ENCODE measurements at places on chromosomes 5 and 9.

DNA sequence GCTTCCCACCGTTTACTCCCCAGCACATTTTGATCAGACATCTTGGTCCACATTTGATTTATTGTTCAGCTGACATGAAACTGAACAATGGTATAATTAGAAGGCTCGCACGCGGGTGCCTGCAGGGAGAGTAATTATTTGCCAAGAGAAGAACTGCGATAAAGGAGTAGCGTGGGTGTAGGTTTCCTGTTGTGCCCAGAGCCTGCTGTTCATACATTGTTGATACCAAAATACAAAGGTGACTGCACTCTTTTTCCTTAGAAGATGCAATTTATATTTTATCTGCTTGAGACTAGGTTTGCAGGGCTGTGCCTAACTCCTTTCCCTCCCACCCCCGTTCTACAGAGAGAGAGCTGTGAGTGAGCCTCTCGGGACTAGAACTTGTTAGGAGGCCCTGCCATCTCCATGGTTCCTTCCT is 241.8 kb upstream of the MSX2 start:
- no peak for DNase-seq

GRCh38 chr5:98095072-98095471 is 678.4 kb upstream of the RGMB start:
- no peak for DNase-seq

DNA sequence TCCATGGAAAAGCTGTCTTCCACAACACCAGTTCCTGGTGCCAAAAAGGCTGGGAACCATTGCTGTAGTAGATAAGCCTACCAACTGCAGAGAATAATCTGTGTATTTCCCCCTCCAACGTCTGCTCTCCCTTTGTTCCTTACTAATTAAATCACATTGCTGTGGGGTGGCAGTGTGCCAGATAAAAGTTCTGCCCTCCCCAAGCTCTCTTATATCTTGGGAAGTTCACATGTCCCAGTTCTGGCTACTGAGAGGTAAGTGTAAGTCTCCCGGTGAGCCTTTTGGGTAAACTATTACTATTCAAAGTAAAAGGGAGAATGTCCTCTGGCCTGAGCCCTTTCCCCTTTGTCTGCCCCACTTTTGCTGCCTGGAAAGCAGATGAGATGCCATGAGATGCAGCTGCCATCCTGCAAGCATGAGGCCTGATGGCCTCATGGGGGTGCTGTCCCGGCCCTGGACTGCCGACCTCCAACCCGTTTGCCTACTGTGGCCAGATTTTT is 14.7 kb downstream of the ENC1 start:
- no peak for DNase-seq

DNA sequence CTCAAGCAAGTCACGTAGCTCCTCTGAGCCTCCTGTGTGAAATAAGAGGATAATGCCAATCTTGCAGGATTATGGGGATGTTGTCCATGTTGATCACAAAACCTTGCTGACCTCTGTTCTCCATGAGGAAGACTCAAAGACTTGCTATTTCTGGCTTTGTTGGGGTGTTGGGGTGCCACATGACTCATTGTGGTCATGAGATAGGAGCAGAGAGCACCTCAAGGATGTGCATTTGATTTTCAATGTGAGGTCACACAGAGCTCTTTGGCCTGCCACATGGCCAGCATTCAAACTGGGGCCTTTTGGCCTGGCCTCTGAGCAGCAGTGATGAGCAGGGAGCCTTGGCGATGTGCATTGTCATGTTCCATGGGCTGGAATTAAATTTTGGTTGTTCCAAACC is 380.3 kb downstream of the GADD45G start:
- no peak for DNase-seq

- DNase-seq, result no peak
Observed at GRCh38 chr9:88875400-88876120, 115.7 kb upstream of the S1PR3 start.

- no peak for DNase-seq
Observed at GRCh38 chr5:122142480-122143164, 13.3 kb downstream of the ZNF474 start.

- no peak for DNase-seq
Observed at GRCh38 chr5:108801776-108802175, 54.1 kb downstream of the FER start.

DNA sequence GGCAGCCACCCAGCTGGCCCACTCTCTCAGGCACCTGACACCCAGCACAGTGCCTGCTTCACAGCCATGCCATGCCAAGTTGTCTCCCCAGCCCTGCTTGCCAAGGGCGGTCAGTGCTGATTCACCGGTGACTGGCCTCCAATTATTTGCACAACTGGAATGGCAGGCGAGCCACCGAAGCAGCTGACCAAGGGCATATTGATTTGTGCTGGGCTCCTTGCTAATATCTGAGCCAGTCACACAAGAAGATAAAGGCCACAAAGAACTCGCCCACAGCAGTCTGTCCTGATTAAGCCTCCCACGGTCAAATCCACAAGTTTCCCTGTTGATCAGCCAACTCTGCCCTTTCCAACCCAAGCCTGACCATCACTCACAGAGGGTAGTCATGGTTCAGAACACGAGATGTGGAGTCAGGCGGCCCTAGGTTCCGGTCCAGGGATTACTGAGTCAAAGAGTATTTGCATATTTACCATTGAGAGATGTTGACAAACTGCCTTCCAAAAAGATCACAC is 6.4 kb upstream of the EEIG1 start:
- no peak for DNase-seq

DNA sequence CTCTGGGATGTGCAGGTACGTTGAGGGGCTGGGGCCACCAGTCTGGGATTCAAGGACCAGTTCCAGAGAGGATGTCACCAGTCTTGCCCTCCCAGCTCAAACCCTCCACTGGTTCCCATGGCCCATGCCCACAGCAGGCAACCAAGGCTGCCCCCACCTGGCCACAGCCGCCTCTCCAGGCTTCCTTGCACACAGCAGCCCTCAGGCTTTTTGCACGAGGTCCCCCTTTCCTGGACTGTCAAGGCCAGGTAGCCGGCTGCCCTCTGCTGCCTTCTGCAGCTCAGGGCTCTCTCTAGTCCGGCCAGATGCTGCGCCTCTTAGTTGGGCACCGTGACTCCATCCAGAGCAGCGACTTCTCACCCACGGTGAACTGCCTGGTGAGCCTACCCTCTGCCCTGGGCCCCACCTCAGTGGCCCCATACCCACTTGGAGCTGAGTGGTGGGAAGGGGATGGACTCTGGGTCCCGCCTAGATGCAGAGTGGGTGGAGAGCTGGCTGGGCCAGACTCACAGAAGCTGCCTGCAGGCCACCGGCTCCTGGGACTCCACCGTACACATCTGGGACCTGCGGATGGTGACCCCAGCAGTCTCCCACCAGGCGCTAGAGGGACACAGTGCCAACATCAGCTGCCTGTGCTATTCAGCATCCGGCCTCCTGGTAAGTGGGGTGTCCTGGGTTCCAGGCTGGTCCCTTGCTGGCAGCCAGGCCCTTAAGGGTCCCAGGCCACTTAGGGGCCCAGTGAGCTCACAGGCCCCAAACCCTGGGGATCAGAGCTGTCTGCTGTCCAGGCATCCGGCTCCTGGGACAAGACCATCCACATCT is 2.9 kb downstream of the WDR38 start:
- no peak for DNase-seq

DNA sequence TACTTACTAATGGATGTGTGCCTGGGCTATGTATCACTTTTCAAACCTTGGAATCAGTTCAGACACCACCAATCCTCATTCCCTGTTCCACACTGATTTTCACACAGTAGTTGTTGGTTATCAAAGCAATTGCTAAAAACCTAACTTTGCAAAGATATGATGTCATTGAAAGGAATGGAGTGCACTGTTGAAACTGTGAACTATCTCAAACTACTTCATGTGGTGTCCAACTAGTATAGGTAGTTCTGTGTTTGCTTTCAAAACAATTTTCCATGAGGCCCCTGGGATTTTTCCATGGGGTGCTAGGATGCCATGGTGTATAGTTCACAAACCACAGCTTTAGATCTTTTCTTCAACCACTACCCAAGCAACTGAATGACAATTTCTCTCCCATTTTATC is 17.8 kb downstream of the INIP start:
- DNase-seq, result no peak

GRCh38 chr9:13841746-13842462 is 472.0 kb downstream of the NFIB start:
- no peak for DNase-seq

GRCh38 chr5:142537938-142538337 is 148.0 kb downstream of the FGF1 start:
- DNase-seq, result no peak

- no peak for DNase-seq
Observed at GRCh38 chr5:133147815-133148567, 96.2 kb downstream of the HSPA4 start.

- DNase-seq, result no peak
Observed at GRCh38 chr5:32628049-32628844, 42.9 kb downstream of the SUB1 start.

DNA sequence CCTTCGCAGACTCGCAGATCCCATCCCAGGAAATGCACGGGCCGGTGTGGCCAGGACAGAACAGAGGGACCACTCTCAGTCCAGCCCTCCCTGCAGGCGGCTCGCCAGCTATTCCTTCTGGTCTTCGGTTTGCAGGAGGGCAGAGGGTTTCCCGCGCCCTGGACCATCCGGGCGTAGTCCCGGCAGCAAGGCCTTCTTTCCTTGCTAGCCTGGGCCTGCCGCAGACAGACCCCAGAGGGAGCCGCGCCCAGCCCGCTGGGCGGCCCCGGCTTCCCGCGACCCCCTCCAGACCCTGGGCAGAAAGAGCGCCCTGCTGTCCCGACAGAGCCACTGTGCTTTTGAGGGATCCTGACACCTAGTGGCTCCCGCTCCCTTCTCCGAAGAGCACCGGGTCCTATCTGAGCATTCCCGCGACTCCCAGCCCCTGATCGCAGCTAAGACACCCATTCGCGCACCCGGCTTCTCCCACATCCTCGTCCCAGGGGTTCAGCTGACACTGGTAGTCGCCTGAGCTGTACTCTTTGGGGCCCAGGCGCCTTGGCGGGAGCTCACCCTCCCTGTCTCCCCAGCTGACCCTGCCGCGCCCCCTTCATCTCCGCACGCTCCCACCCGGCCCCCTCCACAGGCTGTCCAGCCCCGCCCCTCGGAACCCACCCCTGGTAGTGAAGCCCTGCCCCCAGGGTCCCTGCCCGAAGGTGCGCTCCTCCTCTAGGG is 1.1 kb downstream of the CFAP90 start:
- DNase-seq, result no peak

DNA sequence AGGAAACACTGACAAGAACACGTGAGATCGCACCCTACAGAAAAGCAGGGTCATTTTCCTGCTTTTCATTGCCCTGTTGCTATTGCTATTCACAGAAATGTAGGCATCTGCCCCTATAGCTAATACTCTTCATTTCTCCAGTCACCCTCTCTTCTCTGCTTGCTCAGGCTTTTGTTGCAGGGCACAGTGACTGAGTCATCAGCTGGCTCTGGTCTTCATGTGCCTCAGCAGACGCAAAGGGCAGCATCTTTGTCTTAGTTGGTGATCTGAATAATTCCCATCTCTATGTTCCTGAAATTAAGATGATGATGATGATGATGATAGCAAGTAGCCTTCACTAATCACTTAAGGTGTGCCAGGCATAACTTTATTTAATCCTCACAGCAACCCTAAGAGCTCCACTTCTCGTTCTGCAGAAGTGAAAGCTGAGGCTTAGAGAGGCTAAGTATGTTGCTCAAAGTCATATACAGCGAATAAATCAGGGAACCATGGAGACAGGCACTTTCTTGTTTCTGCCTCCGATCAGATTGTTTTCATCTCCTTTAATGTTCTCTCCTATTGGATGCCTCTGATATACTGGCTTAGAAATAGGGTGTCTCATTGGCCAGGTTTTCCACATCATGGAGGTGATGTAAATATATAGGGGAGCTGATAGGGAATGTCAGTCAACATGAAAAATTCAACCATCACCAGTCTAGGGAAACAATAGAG is 133.0 kb upstream of the STK32A start:
- DNase-seq, result no peak

GRCh38 chr5:144433893-144434292 is 263.2 kb downstream of the KCTD16 start:
- DNase-seq, result no peak

- DNase-seq, result no peak
Observed at GRCh38 chr5:131505237-131505908, 129.7 kb downstream of the RAPGEF6 start.

DNA sequence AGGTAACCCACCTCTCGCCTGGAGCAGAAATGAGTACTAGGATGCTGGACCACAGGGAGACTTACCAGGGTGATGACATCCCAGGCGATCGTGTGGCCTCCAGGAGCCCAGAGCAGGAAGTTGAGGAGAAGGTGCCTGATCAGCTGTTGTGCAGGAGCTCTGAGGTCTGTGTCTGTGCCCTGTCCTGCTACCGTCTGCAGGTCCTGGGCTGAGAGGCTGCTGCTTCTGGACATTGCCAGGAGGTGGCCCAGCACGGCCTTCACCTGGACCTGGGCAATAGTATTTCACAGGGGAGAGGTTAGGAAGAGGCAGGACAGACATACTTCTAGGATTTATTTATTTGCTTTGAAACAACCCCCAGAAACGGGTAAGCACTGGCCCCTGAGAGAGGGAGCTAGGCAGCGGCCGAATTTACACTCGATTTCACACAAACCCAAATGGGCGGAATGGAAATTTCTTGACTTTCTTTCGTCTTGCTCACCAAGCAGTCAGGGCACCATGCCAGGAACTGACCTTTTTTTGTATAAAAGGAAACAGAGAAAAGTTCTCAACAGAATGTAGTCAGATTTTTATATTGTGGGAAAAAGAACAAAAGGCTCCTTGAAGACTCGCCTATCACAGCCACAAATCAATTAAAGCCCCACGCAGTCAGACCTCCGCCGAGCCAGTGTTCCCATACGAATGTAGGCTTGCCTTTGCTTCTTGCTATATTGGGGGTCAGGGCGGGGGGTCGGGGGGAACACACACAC is 210.3 kb downstream of the FANCC start:
- DNase-seq, result no peak

DNA sequence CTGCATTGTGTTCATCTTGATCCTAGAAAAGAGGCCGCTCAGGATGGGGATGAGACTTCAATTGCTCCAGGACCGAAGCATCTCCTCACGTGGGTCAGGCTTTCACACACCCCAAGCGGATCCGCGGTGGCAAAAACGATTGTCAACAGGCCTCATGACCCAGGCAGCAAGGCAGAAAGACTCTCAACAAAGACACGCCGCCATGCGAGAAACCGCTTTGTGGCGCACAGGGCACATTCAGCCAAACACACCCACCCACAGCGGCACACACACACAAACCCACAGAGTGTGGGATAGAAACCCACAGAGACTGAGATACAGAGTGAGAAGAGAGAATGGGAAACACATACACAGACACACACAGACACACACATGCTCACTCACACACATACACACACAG is 483.4 kb downstream of the SPATA31A7 start:
- DNase-seq, result no peak

DNA sequence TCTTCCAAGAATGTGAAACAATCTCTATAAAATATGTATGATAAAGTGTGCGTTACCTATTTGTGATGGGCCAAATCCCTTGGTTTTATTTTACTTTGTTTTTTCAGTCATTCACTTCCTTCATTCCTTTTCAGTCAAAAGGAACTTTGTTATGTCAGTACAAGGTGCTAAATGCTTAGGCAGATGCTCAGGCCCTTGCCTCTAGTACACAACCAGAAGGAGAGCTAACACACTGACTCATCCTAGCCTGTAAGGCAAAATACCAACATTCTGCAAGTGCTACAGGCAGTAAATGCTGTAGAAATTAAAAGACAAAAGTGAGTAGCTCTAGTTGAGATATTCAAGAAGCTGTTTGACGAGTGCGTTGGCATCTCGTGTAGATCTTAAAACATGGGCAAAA is 49.4 kb downstream of the TRPM6 start:
- no peak for DNase-seq

GRCh38 chr5:40270274-40270845 is 409.4 kb upstream of the PTGER4 start:
- no peak for DNase-seq

- DNase-seq, result no peak
Observed at GRCh38 chr9:129109537-129109903, 1.1 kb downstream of the CRAT start.
